ENCODE measurements at places on chromosomes 1 and 21.

- DNase-seq, result no peak
Measured at GRCh38 chr1:8252266-8252951, 65.5 kb upstream of the SLC45A1 start.

DNA sequence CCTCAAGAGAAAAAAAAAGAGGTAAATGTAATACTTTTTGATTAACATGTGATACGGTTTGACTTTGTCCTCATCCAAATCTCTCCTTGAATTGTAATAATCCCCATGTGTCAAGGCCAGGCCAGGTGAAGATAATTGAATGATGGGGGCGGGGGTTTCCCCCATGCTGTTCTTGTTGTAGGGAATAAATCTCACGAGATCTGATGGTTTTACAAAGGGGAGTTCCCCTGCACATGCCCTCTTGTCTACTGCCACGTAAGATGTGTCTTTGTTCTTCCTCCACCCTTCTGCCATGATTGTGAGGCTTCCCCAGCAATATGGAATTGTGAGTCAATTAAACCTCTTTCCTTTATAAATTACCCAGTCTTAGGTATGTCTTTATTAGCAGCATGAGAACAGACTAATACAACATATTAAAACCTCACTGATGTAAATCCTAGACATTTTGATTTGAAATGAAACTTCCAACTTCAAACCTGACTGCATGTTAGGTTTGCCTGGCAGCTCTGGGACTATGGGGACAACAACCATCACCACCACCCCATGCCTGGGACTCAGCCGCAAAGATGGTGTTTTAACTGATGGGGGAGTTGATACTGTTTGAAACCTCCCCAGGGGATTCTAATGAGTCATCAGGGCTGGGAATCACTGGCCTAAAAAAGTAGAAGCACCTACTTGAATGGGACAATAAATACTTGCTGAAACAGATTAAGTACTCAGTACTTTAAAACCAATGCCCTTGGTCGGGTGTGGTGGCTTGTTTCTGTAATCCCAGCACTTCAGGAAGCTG lies 32.8 kb upstream of the BACH1 start:
- DNase-seq, result peak; percentile 3

- DNase-seq, result no peak
Measured at GRCh38 chr1:25458541-25459298, 28.0 kb downstream of the MACO1 start.

DNA sequence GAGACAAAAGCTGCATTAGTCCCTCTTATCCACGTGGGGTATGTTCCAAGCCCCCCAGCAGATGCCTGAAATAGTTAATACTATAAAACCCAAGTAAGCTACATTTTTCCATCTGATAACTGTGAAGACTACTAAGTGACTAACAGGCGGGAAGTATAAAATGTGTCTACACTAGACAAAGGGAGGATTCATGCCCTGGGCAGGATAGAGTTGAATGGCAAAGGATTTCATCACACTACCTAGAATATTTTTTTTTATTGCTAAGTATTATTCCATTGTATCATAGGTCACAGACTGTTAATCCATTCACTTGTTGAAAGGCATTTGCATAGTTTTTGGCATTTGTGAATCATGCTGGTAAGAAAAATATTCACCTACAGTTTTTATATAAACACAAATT lies 26.4 kb upstream of the CFHR4 start:
- DNase-seq, result no peak

DNA sequence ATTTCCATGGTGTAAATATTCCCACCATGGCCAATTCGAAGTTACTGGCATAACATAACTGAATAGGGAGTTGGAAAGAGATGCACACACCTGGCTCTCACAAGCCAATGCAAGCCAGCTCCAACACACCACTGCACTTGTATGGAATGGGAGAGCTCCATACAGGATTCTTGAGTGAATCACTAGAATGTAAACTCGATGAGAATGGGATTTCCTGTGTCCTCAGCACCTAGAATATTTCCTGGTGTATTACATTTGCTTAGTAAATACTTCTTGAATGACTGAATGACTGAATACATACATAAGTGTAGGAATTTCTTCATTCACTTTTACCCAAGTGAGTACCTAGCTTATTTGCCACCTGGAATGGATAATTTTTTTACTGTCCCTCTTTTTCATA lies 16.2 kb upstream of the PPIE start:
- no peak for DNase-seq

- DNase-seq, result no peak
Measured at GRCh38 chr1:9753121-9753531, 70.6 kb downstream of the CLSTN1 start.

DNA sequence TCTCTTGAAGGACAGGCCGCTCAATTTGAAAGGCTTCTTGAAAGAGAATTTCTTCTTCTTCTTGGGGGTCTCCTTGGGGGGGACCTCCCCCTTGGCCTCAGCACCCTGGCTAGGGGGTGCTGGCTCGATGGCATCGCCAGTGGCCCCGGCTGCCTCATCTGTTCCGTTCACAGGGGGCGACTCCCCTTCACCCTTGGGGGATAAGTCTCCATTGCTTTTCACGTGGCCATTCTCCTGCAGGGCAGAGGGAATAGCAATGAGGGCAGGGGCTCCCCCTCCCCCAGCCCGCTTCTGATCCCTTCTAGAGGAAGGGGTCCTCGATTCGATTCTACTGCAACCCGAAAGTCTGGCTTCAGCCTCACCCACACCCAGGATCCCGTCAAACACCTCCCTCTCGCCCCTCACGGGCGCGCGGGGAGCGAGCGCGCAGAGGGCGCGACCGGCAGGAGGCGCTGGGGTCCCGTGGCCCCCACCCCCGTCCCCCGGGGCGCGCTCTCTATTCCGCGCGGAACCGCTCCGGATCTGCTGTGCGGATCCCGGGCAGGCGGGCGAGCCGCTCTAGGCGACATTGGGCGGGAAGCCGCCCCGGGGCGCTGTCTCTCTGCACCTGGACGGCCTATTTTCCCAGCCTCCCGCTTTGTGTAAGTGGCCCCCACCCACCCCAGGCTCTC lies 1.0 kb downstream of the MARCKSL1 start:
- peak; percentile 56 for DNase-seq

- DNase-seq, result no peak
Measured at GRCh38 chr1:204075139-204075521, 2.2 kb downstream of the SOX13 start.

DNA sequence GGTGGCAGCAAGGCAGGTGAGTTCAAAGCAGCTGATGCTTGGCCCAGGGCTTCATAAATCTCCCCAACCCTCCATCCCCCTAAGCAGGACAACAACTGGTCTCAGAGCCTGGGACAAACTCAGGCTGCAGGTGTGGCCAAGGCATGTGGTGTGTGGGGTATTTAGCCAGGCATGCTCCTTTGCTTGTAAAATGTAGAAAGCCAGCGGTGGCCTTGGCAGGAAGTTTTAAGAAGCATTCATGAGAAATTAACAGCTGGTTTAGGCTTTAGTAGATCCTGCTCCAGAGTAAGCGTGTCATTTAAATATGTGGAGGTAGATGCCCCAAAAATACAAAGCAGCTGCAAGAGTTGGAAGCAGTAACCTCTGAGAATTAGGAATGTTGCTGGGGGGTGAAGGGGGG lies 44.8 kb downstream of the NTPCR start:
- no peak for DNase-seq

Data from stimulated activated CD4-positive, alpha-beta T cell treated with anti-CD3 and anti-CD28 coated beads, Interleukin-2, amount 100 ng/mL, for 48 hours (primary cell).